ENCODE measurements at places on chromosomes 1 and 21.

DNA sequence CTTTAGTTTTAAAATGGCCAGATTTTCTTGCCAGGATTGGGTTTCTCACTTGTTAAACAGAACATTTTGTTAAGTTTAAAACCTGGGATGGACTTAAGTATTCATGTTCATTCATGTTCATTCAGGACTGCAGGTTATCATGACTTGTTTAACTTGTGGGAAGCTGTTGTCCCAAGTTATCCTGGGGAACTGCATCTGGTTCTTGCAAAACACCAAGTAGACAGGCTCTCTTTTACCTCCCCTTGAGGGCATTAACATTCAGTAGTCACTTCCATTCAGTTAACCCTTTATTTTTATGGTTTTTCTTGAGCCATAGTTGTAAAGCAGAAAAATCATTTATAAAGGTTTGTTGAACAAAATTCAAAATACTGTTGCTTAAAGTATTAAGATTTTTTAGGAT lies 8.1 kb downstream of the SOD1 start:
- DNase-seq = no peak

DNA sequence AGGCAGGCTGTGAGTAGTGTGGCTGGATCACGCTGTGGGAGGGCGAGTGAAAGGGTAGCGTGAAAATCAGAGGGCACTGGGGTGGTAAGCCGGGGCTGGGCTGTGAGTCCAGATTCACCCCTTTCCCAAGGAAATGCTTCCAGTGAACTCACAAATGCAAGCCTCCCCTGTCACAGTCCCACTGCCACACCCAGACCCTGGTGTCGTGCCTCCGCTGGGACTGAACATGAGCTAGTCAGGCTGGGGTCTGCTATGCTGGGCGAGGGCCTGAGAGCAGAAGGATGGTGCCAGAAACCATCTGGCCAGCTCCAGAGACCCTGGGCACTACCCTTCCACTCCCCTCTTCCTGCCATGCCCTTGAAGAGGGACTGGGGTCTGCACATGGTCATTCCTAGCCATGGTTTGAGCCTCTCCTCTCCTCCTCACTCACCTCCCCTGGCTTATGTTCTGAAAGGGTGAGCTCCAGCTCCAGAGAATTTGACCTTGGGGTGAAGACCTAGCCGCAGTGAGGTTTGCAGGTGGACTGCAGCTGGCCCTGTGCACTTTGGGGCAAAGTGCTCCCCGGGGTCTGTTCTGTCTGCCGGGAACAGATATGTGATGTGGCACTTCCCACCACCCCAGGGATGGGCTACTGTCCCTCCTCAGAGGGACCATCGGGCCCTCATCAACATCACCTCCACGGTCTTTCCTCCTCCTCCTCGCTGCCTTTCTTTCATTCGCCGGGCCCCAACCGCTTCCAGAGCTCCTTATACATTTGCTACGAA lies 365.6 kb downstream of the RPS6KC1 start:
- no peak for DNase-seq

DNA sequence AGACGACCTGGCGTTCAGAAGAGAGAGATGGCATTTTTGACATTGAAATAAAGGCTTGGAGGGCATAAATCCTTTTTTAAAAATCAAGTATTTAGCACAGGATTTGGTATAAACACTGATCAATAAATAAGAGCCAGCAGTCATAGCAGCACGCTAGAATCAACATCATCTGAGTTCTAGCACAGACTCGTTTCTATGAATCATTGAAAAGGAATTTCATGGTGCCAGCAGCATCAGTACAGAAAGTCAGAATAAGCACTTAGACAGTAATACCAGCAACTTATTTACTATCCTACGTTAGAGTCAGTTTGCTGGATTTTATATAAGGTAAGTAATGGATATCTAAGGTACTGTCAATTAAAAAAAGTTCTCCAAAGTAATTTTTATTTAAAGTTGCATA lies 119.3 kb downstream of the HLCS start:
- peak; percentile 46 for DNase-seq

DNA sequence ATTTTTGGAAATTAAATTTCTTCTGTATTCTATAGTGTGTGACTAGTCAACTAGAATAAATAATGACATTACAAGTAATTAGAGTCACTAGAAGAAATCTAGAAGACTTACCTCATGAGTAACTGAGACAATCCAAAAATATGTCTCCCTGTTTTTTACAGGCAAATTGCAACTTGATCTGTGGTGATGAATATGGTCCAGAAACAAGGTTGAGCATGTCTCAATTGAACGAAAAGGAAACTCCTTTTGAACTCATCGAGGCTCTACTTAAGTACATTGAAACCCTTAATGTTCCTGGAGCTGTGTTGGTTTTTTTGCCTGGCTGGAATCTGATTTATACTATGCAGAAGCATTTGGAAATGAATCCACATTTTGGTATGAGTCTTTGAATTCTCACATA lies 36.7 kb downstream of the DHX9 start:
- no peak for DNase-seq

DNA sequence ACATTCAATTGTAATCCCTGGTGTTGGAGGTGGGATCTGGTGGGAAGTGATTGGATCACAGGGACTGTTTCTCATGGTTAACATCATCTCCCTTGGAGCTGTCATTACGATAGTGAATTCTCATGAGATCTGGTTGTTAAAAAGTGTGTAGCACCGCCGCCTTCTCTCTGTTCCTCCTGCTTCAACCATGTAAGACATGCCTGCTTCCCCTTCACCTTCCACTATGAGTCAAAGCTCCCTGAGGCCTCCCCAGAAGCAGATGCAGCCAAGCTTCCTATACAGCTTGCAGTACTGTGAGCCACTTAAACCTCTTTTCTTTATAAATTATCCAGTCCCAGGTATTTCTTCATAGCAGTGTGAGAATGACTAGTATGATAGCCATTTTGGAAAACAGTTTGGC lies 30.1 kb upstream of the TRIM62 start:
- DNase-seq = no peak

- no peak for DNase-seq
These were observed 1765.2 kb downstream of the NCAM2 start for GRCh38 chr21:22763442-22763841.

DNA sequence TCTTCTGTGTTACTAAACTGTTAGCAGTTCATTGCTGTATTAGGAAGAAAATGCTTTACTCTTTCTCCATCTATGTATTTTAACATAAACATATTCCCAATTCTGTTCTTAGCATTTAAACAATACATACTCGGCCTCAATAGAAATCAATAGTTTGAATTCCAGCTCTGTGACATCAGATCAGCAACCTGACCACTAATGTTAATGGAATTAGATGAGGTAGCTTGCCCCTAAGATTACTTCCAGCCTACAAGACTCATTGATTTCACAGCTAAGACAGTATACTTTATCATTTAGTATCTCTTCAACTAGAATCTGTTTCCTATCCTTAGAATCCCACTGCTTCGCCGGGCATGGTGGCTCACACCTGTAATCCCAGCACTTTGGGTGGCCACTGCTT lies 38.9 kb downstream of the EPRS1 start:
- no peak for DNase-seq

- DNase-seq = no peak
These were observed 174.6 kb downstream of the HLX start for GRCh38 chr1:221053889-221054288.

- DNase-seq = no peak
These were observed 2.7 kb upstream of the FDPS start for GRCh38 chr1:155305881-155306391.
